ENCODE measurements at places on chromosomes 5 and 9.

DNA sequence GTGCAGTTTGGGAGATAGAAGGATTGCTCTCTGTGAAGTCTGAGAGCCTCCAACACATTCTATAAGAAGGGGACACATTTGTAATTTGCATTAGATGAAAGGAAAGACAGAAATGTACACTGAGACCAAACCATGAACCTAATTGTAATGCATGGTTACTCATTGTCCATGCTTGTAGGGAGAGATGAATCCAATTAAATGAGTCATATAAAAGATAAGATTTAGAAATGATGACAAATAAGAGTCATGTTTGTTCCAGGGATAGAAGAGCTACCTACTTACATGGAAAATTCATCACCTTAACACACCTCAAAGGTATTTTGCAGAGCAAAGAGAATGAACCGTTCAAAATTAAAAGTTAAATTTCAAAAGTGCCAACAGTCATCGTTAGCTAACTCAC lies 85.1 kb downstream of the FBXL7 start:
- DNase-seq = no peak

GRCh38 chr5:127589309-127590030 lies 59.4 kb upstream of the CTXN3 start:
- no peak for DNase-seq

GRCh38 chr5:76733049-76733417 lies 17.1 kb downstream of the F2R start:
- DNase-seq = no peak

GRCh38 chr5:140978260-140978659 lies 12.0 kb downstream of the PCDHAC2 start:
- DNase-seq = no peak

DNA sequence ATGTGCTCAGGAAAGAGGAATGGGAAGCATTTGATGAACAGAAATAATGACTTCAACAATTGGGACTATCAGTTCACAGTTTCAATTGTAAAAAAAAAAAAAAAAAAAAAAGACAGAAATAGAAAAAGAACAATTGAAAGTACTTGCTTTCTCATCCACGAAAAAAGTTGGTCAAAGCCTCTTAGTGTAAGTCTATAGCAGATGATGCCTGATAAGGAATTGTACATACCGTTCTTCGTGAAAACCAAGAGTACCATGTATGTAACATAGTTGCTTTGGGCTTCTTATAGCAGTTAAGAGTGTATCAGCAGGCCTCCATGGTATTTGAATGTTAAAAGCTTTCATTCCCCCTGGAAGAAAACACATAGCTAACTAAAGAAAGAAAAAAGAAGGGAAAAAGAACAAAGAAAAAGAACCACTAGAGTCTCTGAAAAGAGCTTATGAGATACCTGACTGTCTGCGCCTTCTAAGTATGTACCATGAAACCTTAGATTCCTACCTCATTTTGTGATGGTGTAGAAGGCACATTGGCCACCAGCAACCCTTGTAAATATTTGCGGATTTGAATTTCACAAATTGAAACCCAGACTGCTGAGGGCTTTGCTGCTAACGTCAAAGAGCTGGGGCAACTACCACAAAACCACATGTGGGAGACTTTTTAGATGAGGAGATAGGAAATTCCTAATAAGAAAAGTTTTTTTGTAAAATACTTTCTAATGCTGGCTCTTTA lies 75.2 kb downstream of the TMC1 start:
- no peak for DNase-seq

DNA sequence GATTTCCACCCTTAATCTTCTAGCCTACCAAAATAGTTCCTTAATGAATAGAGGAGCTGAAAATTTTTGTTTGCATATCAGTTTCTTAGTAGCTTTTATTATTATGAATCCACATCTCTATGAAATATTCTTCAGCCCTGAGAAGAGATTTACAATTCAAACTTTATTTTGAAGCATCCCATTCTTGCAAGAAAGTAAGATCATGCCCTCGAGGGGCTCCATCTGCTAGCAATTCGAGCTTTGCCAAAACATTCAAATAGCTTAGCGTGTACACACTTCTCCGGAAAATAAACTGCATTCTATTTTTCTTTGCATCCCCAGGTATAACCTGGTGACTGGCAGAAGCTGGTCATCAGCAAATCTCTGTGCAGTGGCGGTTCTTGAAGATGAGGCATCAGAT lies 370.7 kb downstream of the MTRR start:
- DNase-seq = no peak

DNA sequence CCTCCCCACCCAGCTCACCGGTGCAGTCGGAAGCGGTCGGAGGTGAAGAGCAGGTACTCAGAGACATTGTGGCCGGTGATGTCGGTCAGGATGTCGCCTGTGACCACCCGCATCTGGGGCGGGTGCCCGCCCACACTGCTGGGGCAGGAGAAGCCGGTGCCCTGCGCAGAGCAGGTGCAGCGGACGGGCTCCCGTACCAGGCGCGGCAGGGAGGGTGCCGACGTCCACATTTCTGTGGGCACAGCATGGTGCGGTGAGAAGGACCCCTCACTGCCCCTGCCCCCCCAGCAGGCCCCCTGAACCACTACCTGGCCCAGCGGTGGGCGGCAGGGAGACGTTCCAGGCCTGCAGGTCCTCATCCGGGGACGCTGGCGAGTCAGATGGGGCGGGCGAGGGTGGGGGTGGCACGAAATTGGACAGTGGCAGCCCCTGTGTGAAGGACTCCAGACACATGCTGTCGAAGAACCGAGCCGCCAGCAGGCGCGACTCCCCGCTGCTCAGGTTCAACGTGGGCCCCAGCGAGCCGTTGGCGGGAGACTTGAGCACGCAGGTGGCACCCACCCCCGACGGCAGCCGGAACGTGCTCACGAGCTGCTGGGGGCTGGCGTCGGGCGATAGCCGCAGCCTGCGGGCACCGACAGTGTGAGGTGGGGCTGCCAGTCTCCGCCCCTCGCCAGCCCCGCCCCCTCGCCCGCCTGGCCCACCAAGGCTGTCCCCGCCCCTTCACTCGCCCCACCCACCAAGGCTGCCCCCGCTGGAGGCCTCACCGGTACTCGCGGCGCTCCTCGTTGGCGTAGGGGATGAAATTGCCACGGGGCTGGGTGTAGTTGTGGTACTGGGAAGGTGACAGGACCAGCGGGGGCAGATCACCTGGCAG lies 15.1 kb downstream of the ABCA2 start:
- DNase-seq = no peak

Data from non-pigmented ciliary epithelial cell (primary cell).